H1 (cell line): ENCODE measurements at places on chromosomes 16 and 17. TPM values are rescaled to one million over a fixed set of nuclear protein-coding genes. Genes with fewer than 3 reads are reported as not detected.

- DNase-seq = no peak
These were observed 470.5 kb upstream of the SALL1 start for GRCh38 chr16:51621610-51622009.

Gene NPIPB8
- total RNA-seq = not detected in 2 replicates

Gene INCA1
- total RNA-seq = 1.1 and 1.4 TPM in 2 replicates

GRCh38 chr17:34816848-34817247, 144.4 kb downstream of the CCT6B start:
- no peak for DNase-seq

DNA sequence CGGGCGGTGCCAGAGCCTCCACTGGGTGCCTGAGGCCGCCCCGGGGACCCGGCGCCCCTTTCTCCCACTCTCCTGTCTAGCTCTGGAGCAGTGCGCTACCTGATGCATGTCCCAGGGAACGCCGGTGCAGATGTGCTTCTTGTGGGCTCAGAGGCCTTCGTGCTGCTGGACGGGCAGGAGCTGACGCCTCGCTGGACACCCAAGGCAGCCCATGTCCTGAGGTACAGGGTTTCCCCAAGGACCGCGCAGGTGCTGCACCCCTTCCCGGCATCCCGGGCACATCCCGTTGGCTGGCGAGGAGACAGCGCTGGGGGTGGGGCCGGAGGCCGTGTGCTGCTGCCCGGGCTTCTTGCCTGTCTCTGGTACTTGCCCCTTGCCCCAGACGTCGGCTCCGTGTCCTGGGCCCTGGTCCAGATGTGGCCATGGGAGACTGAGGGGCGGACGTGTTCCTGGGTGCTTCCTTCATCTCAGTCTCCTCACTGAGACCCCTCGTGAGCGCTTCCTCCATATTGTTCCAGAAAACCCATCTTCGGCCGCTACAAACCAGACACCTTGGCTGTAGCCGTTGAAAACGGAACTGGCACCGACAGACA, 12.5 kb downstream of the RGS11 start:
- no peak for DNase-seq

DNA sequence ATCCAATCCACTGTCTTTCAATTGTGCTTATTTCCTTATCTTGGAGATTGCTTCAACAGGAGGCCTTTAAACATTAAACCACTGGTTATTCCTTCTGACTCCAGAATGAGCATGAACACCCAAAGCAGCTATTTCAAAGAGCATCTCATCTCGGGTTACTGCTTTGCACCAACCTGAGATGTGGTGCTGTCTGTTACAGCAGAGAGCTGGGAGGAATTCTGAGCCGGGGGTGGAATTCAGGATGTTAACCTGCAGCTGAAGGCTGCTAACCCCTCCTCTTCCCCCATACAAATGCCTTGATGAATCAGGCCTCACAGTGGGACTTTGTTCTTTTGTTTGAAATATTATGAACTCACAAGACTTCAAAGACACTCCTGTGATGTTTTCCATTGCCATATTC, 113.1 kb downstream of the SHISA9 start:
- DNase-seq = no peak

- DNase-seq = peak; percentile 82
These were observed 36.0 kb downstream of the OSBPL7 start for GRCh38 chr17:47785538-47786123.

DNA sequence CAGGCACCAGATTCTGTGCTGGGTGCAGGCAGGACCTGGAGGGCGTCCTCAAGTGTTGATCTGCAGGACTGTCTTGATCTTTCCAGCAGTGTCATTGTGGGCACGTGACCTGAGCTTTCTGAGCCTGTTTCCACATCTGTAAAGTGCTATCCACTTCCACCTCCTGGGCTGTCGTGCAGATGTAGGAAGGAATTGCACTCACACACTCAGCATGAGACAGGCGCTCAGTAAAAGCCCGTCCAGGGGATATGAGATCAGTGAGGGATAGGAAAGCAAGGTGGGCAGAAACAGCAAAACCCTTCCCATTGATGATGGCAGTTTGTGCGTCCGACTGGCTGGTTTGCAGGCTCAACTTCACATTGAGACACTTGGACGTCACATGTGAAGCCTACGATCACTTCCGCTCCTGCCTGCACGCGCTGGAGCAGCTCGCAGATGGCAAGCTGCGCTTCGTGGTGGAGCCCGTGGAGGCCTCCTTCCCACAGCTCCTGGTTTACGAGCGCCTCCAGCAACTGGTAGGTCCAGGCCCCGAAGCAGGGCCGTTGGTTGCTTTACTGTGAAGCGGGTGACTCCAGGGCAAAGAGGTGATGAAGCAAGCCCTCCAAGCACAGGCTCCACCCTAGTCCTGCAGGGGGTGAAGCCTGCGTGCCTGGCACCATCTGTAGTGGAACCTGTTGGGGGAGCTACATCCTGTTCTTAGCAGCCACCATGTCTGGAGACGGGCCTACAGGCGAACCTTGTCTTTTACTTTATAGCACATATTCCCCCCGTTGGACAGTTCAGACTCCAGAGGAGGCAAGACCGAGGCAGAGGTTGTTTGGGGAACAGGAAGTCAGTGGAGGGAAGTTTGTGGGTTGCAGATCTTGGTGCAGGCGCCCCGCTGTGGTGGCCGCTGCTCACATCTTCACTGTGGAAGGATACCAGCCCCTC, 23.0 kb downstream of the METTL22 start:
- no peak for DNase-seq

DNA sequence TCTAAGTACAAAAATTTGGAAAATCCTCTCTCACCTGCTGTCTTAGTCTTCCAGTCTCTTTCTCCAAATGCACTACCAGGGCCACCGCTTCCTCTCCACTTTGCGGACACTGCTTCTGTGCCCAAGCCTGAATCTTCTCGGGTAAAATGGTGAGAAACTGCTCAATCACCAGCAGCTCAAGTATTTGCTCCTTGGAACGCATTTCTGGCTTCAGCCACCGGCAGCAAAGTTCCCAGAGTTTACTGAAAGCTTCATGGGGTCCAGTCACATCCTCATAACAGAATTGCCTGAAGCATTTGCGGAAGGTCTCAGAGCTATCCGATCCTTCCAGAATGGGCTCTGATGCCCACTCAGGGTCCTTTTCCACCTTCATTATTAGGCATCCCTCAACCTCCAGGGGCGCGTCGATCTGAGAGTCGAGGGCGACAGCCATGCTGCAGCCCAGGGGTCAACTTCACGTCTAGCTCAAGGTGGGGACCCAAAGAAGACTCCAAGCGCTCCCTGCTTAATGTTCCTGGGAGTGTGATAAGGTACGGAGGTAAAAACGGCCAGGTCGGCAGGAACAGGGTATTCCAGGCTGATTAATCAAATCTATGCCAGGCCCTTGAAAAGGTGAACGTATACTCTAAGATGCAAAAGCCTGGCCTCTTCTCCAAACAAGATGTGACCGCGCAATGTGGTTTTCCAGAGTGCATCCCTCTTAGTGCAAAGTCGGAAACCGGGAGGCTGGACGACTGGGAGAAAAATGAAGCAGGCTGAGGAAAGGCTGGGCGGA, 763 bp downstream of the ZKSCAN2 start:
- no peak for DNase-seq
